ENCODE measurements at places on chromosomes 13 and 19.

GRCh38 chr19:49546825-49547565 is 19.2 kb downstream of the RCN3 start:
- DNase-seq, result no peak

- DNase-seq, result no peak
Observed at GRCh38 chr13:43924549-43925245, 45.0 kb downstream of the LACC1 start.

DNA sequence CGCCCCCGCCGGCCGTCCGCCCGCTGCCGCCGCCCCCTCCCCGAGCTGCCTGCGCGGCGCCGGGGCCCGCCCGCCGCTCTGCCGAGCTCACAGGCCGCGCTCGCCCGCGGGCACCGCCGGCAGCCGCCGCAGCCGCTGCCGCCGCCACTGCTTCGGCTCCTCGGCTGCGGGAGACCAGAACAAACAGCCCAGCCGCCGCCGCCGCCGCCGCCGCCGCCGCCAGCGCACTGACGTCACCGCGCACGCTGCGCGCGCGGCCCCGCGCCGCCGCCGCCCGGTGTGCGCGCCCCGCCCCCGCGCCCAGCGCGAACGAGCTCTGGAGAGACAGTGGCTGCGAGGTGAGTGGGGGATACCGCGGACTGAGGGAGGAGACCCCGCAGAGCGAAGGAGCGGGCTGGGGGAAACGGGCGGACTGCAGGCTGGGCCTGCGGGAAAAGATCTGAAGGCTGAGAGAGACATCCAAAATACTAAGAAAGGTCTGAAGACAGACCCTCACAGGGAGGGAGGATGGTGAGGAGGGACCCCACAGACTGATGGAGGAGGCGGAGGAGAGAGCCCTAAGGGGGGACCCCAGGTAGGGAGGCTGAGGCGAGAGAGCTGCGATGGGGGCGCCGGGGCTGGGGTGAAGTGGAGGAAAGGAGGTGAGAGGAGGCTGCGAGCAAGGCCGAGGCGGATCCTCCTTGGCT is at the start of gene BRD4:
Gene BRD4 (minus strand): TSS at position 229 of the 686 bp plus-strand sequence. CDS start 59,440 bp downstream, outside the sequence.
- DNase-seq, result no peak

DNA sequence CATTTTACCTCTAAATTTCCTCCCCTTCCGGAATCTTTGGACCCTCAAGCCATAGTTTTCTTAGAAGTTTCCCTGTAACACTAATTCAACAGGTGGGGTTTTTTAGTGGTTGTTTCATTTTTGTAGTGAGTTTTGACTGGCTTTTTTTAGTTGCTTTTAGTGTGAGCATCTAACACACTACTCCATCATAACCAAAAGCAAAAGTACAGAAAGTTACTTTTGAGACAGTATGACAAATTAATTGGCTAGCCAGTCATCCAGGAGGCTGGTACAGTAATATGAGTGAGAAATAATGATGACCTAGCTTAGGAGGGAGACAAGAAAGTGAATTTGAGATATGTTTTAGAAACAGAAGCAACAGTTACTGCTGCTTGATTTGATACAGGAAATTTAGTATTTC is 71.5 kb downstream of the DNAJC15 start:
- DNase-seq, result no peak

DNA sequence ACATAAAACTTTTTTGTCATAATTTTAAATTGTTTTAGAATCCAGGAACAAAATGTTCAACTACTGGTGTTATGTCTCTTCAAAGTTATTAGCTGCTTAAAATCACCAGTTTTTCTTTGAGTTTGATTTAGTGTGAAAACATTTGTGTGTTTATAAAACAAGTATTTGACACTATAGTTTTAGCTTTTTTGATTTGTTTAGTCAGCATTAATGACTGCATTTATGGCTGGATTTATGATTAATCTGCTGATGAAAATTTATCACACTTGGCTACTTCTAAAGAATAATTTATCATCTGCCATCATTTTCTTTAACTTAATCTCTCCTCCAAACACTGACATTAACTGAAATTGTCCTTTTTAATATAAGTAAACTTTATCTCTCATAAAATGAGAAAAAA is 1465.9 kb upstream of the SLC10A2 start:
- DNase-seq, result no peak
